NCI-H1436 treated with DMSO at 0.1 percent for 48 hours (cell line): ENCODE measurements at places on chromosomes 13 and 19.

GRCh38 chr13:29861694-29862110 is 11.3 kb upstream of the UBL3 start:
- DNase-seq: no peak

GRCh38 chr13:20495087-20496023 is 30.3 kb downstream of the CRYL1 start:
- DNase-seq: no peak

DNA sequence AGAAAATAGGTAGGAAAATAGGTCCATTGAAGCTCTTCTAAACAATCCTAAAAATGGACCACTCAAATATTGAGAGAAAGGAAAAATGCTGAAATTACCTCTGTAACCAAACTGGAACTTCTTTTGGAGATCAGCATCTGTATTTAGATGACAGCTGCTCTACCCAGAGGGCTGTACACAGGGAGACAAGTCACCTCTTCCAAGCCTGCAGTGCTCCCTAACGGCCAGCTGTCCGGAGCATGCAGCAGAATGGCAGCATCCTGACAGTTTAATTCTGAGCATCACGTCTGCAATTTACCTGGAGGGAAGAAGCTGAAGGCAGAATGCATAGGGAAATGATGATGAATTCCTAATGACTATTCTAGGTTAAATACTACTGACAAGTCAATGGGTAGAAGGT is 62.8 kb upstream of the DIAPH3 start:
- DNase-seq: no peak

GRCh38 chr19:21023901-21024300 is 3.4 kb downstream of the ZNF430 start:
- no peak for DNase-seq

DNA sequence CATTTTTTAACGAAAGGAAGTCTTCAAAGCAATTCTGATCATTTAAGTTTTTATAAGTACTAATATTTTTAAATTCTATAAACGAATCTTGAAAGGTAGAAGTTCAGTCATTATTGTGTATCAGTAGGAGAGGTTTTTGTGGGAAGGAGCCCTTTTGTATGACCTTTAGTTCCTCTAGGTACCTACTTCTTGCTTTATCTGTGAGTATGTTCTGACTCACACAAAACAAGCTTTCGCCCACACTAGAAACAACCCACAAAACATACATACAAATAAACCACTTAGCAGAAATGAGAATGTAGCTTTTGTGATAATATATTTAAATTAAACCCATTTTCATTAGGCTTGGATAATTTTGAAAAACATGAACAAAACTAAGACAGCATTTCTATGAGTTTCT is 27.8 kb downstream of the ERCC5 start:
- DNase-seq: no peak

DNA sequence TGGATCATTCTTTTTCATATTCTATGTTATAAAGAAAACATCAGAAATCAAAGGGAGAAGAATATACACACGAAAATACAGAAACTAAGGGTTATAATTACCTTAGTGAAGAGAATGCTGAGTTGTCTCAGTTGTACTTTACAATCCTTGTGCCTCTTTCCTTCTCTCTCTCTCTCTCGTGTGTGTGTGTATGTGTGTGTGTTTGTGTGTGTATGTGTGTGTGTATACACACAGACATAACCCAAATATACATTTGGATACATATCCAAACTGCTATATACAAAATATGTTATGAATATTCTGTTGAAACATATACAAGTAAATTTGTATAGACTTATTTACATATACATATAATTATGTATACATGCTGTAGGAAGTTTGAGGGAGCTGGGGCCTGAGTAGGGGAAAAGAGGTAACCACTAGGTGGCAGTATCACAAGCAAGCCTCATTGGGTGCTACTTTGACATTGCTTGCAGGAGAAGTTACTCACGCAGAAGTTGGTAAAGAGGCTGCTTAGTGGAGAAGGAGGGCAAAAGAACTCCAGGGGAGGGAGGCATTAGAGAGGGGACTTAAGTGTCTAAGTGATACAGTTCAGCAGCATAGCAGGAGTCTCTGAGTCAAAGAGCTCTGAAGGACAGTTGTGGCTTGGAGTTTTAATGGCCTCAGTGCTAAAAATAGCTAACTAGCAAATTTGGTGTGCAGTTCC is 465.1 kb upstream of the PCDH20 start:
- DNase-seq: no peak

- no peak for DNase-seq
Observed at GRCh38 chr19:48274938-48275337, 5.1 kb downstream of the ZNF114 start.

DNA sequence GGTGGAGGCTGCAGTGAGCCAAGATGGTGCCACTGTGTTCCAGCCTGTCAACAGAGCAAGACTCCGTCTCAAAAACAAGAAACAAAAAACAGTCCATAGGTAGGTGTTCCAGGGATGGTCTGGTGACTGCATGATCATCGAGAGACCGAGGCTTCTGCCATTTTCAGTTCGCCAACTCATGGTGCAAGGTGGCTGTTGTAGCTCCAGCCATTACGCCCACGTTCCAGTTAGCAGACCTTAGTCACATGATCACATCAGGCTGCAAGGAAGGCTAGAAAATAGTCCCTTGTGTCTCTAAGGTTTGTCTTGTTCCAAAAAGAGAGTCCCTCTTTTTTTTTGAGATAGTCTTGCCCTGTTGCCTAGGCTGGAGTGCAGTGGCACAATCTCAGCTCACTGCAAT is 3.1 kb upstream of the CLASRP start:
- DNase-seq: no peak

DNA sequence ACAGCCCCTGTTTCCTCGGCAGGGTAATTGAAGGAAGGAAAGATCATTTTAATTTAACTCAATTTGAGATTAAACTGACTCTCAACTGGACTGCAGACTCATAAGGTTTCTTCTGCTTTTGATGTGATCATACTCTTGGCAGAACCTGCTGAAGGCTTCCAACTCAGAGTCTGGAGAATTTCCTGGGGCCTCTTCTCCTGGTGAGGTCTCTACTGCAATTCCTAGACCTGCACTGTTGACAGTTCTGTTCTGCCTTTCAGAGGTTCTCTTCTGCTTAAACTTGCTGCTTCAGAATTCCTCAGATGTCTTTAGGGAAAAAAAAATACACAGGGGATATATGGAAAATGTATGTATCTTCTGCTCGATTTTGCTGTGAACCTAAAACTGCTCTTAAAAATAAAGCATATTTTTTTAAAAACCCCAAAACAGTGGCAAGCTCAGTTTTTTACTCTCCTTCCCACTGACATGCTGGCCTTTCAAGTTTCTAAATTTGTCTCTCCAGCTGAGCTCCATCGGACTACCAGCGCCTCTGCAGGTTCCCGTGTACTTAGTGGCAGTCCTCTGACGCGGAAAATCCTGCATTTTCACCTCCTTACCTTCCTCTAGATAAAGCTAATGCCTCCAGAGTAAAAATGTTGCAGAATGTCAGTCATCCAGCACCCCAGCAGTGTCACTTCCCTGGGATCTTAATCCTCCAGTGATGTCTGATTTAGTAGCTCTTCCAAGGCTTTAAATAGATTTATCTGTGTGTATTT is 733.5 kb upstream of the SGCG start:
- DNase-seq: no peak

GRCh38 chr13:72141855-72142519 is 275.0 kb upstream of the DACH1 start:
- no peak for DNase-seq

- DNase-seq: no peak
Observed at GRCh38 chr13:90792335-90792734, 555.2 kb upstream of the MIR17HG start.

GRCh38 chr13:45807520-45808099 is 43.9 kb downstream of the SIAH3 start:
- DNase-seq: no peak

DNA sequence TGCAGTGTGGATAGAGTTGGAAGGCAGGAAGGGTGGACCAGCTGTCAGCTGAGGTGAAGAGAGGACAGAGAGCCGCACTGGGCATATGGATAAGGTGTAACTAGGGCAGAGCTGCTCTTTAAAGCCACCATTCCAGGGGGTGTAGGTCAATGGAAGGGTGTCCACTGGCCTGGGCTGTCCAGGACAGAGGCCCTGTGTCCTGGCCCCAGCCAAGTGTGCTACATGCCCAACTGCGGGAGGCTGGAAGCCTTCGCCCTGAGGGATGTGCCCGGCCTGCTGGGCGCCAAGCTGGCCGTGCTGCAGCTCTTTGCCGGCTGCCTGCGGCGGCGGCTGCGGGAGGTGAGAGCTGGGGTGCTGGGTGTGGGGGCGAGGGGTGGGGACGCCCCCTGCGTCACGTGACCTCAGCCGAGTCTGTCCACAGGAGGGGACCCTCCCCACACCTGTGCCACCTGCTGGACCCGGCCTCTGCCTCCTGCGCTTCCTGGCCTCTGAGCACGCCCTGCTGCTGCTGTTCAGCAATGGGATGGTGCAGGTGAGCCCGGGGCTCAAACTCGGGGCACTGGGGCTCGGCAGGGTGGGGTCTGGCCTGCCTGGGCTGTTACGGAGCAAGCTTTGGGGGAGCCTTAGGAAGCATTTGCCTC is 9.8 kb downstream of the PLK5 start:
- no peak for DNase-seq
